ENCODE measurements at places on chromosomes 5 and 9. TPM values are rescaled to one million over a fixed set of nuclear protein-coding genes. Genes with fewer than 3 reads are reported as not detected.

- peaks cover 3% of the 10 kb centered on the region for H3K4me1 ChIP-seq
- no peak for DNase-seq
- H3K4me3 ChIP-seq = no peak overlapping the region
- no peaks in the 10 kb centered on the region for H3K36me3 ChIP-seq
These were observed 171.6 kb upstream of the PPP1R2B start for GRCh38 chr5:156678484-156678883.

DNA sequence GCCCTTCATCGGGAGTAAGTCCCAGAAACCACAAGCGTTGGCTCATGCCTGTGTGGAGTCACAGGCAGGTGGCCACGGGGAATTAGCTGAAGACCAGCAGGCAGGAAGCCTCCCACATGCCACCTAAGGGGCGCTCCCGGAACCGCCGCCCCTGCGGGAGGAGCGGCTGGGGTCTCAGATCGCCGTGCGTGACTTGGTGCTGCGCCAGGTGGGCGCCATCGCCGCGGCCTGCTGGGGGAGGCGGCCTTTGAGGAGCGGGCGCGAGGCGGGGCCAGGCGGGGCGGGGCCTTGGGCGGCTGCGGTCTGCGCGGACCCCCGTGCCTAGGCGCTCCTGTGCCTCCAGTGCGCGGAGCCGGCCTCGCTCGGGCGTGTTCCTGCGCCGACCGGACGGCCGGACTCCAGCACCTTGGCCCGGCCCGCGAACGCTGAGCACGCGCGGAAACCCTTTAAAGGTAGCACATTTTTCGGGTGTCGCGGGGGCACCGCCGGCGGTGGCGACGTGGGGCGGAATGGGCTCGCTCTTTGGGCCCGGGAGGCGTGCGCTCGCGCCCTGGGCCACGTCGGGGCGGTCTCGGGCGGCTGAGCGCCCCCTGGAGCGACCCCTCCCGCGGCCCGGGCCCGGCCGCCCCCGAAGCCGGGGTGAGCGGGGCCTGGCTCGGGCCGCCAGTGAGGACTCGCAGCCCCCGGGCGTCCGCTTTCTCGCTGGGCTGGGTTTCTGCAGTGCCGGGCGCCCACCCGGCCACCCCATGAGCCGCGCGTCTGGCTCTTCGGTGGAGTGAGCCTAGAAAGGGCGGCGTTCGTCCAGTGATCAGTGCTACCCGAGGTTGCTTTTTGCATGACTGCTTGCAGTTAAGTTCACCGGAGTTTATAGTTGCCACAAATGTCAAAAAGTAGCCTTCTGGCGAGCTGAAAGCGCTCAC, 24.5 kb downstream of the LECT2 start:
- H3K4me3 ChIP-seq = peak overlapping the region; percentile 49
- no peaks in the 10 kb centered on the region for H3K36me3 ChIP-seq

GRCh38 chr9:127398715-127399400, 1.9 kb downstream of the SLC2A8 start:
- DNase-seq = no peak
- H3K27ac ChIP-seq = no peak overlapping the region
- no peaks in the 10 kb centered on the region for H3K36me3 ChIP-seq
- peaks cover 18% of the 10 kb centered on the region for H3K27me3 ChIP-seq

DNA sequence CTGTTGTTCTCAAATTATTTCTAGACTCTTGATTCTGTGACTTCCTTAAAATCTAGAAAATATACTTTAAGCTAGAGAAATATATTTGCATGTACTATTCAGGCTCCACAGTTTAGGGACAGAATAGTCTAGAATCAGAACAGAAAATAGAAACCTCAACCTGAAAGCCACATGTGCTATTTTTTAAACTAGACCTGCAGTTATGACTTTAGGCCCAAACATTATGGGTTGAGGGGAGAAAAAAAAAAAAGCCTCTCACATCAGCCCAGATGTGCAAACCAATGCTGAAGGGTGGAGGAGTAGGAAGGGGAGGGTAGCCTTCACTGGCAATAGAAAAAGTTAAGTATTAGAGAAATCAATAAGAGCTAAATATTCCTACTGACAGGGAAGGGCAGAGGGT, 35.7 kb downstream of the ELL2 start:
- no peak for DNase-seq
- H3K27me3 ChIP-seq = no peaks in the 10 kb centered on the region
- H3K4me1 ChIP-seq = no peaks in the 10 kb centered on the region
- H3K36me3 ChIP-seq = peaks cover 1% of the 10 kb centered on the region
- H3K27ac ChIP-seq = no peak overlapping the region

B4GALT1 gene
- 93.1 TPM for total RNA-seq

DNA sequence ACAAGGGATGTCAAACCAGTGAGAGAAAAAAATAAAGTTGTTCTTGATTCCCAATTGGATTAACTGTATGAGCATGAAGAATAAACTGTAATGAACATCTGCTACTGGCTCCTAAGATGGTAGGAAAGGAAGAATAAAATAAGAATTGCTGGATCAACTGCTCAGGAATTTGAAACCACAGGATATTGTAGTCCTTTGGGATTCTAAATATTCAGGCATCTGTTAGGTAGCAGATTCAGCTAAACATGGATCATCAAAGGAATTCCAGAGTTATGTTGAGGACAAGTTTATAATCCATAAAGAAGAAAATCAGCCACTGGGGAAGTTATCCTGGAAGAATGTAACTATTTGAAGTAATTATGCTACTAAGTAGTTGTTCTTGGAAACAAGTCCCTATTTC, 65.8 kb downstream of the ISL1 start:
- DNase-seq = no peak
- no peak overlapping the region for H3K4me3 ChIP-seq
- no peaks in the 10 kb centered on the region for H3K27me3 ChIP-seq
- H3K4me1 ChIP-seq = no peaks in the 10 kb centered on the region
- no peaks in the 10 kb centered on the region for H3K36me3 ChIP-seq
- no peak overlapping the region for H3K27ac ChIP-seq

- DNase-seq = no peak
- H3K36me3 ChIP-seq = no peaks in the 10 kb centered on the region
- peaks cover 8% of the 10 kb centered on the region for H3K4me1 ChIP-seq
These were observed 56.2 kb downstream of the GAS1 start for GRCh38 chr9:86891091-86891490.

GRCh38 chr5:90134892-90135291, 274.7 kb downstream of the CETN3 start:
- H3K27ac ChIP-seq = peak overlapping the region; percentile 41
- H3K36me3 ChIP-seq = no peaks in the 10 kb centered on the region
- H3K27me3 ChIP-seq = no peaks in the 10 kb centered on the region
- H3K4me3 ChIP-seq = no peak overlapping the region

Data from astrocyte (in vitro differentiated cells and primary cell).